ENCODE measurements at places on chromosomes 5 and 9.

GRCh38 chr9:37787059-37787458 lies 2.2 kb upstream of the EXOSC3 start:
- no peak for DNase-seq

DNA sequence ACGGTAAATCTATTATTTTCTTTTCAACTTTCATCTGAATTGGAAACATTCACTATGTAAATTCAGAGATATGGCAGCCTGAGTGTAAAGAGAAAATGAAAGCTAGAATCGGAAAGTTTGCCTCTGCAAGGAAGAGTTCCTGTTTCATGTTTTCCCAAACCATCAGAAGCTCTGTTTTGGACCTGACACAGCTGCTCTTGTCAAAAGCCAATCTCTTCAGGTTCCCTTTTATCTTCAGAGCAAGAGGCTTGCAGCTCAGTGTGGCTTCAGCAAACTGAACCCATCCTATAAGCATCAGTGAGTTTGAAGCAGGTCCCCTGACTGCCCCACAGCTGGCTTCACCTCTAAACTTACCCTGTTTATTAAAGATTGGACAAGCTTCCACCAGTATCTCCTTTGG lies 1099.7 kb downstream of the DTWD2 start:
- no peak for DNase-seq

GRCh38 chr5:158744680-158745079 lies 355.0 kb downstream of the EBF1 start:
- no peak for DNase-seq

DNA sequence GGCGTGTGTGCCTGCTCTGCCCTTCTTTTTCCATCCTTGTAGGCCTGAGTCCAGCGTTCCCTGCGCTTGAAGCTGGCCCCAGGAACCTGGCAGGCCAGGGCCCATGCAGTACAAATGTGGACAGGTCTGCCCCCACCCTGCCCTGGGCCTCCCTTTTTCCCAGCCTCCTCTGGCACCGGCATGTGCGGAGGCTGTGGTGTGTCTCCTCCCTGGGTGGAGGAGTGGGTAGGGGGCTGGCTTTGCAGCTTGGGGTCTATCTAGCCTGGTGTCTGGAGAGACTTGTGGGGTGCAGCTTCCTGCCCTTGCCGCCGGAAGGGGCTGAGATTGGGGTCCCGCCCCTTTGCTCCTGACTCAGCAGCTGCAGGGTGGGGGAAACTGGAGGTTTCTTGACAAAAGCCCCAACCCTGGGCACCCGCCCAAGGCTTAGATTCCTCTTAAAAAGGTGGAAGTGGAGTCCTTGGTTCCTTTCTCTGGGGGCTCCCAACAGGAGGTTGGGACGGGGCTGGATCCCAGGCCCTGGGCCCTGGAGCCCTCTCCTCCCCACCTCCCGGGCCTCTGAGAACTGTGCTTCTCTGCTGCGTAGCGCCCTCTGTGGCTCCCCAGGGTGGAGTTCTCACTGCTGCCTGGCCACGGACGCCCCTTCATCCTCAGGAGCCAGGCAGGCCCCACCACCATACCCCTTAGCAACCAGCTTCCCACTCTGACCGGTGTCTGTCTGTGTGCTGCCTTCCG lies 18.0 kb downstream of the RXRA start:
- DNase-seq = no peak

- DNase-seq = no peak
Measured at GRCh38 chr9:127463382-127463781, 12.1 kb downstream of the LRSAM1 start.
